Epithelial cell of alveolus of lung (primary cell): ENCODE measurements at places on chromosomes 2 and 18. TPM values are rescaled to one million over a fixed set of nuclear protein-coding genes. Genes with fewer than 3 reads are reported as not detected.

The ANKRD44 gene
- 2.0 and 3.1 TPM in 2 replicates for total RNA-seq

The UGT1A4 gene
- total RNA-seq: not detected in 2 replicates

The BMPR2 gene
- total RNA-seq: 30.6 and 52.1 TPM in 2 replicates

The VSNL1 gene
- 0.26 TPM in 1 of 2 replicates, not detected in the other for total RNA-seq

The PDE6D gene
- total RNA-seq: 15.7 and 20.4 TPM in 2 replicates
